ENCODE measurements at places on chromosomes 2 and 18.
A peak's percentile ranks its signal among the peaks of the same experiment; 100 is the strongest.

DNA sequence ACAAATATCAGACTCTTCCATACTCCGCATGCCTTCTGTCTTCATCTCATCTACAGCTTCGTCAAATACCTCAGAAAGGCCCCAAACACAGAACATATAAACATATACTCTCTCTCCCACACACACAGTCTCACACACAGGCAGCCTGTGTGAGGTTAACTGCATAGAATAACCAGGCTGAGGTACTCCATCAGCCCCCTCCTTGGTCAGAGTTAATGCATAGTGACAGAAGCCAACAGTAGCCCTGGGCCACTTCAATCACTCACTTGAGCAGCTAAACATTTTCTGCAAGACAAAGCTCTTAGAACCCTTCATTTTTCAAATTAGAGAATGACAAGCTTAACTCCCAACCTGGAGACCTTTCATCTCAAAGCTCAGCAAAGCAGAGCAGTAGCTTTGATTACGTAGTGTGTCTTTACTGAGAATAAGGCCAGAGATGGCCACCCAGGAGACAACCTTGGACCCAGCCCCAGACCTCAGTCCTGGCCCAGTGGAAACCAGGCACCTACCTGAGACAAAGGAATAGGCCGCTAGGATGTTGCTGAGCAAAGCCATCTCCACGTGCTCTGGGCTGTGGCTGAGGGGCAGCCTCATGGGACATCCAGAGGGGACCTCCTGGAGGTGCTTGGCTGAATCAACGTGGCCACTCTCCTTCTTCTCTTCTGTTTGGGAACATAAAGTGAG, 43.0 kb downstream of the EVA1A start:
- DNase-seq: no peak

DNA sequence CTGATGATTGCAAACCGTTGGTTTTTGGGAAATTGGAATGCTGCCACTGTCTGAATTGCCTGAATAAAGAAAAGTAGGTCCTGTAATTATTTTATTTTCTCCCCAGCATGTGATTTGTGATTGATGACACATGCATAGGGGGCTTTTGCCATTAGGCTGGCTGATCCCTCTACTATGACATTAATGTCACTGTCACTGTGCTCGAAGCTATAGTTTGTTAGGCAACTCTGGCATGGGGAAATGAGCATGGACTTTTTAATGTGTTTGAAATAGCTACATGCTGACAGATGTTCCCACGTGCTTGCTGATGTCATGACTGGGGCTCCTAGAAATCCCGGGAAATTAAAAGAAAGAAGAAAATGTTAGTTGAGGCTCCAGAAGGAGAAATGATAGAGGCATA, 99.1 kb downstream of the HRH4 start:
- peak; percentile 8 for DNase-seq

DNA sequence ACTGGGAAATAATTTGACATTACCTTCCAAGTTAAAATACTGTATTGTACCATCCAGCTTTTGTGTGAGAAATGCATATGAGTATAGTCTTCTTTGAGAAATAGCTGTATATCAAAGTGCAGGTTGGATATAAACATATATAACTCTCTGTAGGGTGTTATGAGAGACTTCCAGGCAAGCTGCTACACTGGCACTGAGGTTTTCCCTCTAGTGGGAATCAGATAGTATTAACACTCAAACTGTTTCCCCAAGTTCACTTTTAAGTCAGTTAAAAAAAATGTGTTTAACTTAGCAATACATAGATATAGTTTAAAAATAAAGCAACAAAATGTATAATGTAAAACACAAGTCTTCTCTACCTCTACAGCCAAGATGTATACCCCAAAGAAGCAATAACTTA, 368.4 kb upstream of the SLC8A1 start:
- no peak for DNase-seq

GRCh38 chr2:226050822-226051221, 651.3 kb downstream of the NYAP2 start:
- DNase-seq: no peak

GRCh38 chr18:50057009-50057408, 137.9 kb downstream of the MYO5B start:
- peak; percentile 32 for DNase-seq

DNA sequence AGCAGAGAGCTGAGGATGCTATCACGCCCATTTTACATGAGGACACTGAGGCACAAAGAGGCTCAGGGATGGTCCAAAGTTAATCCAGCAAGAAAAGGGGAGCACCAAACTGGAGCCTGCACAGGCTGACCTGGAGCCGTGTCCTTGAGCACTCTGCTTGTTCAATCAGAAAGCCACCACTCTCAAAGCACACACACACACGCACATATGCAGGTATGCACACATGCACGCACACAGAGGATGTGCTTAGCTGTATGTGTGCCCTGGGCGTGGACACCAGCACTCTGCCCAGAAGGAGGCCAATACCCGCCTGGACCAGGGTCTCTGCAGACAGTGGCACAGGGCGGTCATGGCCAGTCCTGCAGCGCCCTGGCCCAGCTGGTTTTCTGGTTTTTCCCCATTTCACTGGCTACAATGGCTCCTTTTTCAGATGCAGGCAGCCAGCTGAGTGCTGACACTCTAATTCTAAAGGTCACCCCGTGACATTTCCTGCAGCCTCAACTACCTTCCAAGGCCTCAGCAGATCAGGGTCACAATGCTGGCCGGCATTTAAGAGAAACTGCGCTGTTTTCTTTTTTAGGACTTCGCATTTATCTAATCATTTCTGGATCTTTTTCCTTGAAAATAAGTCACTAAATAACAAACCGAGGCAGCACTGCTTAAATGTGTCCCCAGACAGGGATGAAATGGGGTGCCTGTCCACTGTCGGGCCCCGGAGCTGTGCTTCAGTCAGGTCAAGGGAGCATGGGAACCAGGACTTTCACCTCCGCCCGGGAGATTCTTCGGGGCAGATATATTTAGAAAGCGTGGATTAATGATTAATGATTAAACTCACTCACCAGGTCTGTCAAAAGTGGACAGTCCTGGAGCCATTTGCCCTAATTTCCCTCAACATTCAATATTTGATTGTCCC, 104.5 kb downstream of the HDAC4 start:
- DNase-seq: no peak

- no peak for DNase-seq
Measured at GRCh38 chr2:240396623-240397541, 38.6 kb upstream of the GPC1 start.

DNA sequence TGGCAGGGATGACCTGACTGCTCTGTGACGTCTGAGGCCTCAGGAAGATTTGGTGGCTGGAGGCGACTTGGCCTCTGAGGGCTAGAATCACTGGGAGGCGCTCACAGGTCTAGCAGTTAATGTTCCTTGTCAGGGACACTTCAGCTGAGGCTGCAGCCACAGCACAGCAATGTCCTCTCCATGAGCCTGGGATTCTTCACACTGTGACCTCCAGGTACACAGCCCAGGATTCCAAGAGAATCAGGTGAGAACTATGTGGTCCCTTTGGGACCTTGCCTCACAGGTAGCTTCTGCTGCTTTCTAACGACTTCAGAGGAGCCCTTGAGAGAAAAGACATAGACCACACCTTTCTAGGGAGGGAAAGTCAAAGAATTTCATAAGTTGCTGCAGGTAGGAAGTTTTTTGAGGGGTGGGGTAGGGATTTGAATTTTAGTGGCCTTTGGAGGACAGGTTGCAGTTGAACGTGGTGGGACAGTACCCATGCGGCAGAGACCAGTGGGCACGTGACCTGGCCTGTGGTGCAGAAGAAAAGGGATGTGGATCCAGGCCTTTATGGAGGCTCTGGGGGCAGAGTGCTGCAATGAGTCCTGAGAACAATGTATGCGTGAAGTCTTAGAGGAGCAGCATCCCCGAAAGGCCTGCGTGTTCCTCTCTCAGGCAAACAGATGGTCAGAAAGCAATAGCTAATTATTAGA, 86.2 kb downstream of the LYPD1 start:
- DNase-seq: no peak

DNA sequence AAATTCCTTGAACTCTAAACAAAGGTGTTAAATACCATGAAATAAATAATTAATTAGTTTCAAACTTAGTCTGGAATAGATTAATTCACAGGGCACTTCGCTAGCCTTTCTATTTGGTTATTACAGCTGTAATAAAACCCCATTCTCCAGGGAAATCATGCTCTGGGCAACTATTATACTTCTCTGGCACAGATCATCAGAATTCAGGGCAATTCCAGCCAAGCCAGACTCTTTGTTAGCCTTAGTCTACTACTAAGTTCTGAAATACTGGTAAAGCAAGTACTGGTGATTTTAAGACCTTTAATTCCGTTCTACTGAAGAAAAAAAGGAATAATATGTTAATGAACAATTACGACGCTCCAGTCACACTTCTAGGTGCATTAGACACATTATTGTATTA, 123.4 kb upstream of the PDE1A start:
- no peak for DNase-seq

DNA sequence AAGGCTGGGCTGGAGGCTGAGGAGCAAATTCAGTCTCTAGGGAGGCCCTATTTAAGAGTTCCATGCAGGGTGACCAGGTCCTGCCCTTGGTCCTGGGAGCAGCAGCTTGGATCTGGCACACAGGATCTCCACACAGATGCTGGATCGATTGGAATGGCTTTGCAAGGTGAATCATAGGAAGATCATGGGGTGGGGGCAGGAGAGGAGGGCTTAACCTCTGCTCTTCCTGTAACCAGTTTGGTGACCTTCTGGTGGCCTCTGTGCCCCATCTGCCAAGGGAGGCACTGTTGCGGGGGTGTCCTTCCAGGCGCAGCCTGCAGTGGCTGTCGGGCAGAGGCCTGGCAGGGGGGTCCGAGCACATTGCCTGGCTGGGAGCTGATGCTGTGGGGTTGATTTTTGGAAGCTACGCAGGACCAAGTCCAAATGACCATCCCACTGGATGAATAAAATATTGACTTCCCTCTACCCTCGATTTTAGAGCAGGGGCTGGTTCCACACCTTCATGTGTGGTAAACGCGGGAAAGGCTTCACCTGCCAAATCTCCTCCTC, 79.7 kb downstream of the EDAR start:
- DNase-seq: no peak

DNA sequence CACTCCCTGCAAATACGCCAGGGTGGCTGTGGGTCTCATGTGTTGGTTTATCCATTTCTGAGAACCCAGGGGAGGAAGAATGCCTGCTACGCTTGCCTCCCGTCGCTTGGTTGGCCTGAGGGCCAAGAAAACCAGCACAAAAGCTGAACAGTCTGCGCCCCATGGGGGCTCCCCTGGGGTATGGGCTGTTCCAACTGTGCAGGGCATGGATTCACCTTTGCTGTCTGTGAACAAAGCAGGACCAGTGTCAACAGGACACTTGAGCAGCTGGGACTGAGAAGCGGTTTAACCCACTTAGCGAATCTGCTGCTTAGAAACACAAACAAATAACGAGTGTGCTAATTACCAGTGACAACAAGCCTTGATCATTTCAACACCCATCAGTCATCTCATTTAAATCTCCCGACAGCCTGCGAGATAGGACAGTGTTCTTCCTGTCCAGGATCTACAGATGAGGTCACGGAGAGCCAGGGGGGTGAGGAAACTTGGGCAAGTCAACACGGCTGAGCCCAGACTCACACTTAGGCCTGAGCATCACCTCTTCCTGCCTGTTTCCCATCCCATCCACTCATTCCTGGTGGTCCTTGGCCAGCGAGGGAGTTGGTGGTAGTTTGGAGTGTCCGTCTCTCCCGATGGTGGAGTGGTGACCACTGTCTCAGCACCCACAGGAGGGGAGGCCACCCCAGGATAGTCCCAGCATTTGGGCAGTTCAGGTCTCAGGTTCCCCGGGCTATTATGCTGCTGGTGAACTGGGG, 111.6 kb upstream of the HAAO start:
- DNase-seq: peak; percentile 63
